ENCODE measurements at places on chromosomes 4 and X.

GRCh38 chrX:81489987-81490386 lies 288.1 kb downstream of the SH3BGRL start:
- DNase-seq = no peak

- DNase-seq = no peak
Observed at GRCh38 chrX:154408659-154409221, 314 bp downstream of the DNASE1L1 start.

DNA sequence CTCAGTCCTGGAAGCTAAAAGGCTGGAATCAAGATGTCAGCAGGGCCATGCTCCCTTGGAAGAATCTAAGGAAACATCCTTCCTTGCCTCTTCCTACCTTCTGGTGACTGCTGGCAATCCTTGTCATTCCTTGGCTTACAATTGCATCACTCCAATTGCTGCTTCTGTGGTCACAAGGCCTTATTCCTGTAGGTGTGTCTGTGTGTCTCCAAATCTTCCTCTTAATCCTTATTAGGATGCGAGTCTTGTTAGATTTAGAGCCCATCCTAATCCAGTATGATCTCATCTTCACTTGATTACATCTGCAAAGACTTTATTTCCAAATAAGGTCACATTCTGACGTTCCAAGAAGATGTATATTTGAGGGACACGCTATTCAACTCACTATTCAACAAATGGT lies 52.2 kb downstream of the SMIM20 start:
- DNase-seq = no peak

- no peak for DNase-seq
Observed at GRCh38 chr4:168059251-168059650, 33.1 kb upstream of the ANXA10 start.

DNA sequence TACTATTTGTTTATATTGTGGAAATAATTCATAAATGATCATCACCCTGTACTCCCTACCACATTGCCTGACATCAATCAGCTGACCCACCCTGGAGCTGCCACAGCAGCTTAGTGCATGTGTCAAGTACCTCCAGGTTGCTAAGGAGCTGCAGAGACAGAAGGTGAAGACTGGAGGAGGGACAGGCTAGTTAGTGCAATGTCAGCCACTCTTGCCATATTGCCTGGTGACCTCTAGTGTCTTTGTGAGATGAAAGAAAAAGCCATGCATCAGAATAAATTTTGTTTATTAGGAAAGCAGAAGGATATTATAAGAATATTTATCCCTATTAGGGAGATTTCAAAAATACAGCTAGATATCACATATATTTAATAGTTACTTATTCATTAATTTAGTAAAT lies 243.9 kb upstream of the FAT4 start:
- DNase-seq = no peak

- peak; percentile 25 for DNase-seq
Observed at GRCh38 chr4:83388313-83388676, 53.6 kb upstream of the HPSE start.

DNA sequence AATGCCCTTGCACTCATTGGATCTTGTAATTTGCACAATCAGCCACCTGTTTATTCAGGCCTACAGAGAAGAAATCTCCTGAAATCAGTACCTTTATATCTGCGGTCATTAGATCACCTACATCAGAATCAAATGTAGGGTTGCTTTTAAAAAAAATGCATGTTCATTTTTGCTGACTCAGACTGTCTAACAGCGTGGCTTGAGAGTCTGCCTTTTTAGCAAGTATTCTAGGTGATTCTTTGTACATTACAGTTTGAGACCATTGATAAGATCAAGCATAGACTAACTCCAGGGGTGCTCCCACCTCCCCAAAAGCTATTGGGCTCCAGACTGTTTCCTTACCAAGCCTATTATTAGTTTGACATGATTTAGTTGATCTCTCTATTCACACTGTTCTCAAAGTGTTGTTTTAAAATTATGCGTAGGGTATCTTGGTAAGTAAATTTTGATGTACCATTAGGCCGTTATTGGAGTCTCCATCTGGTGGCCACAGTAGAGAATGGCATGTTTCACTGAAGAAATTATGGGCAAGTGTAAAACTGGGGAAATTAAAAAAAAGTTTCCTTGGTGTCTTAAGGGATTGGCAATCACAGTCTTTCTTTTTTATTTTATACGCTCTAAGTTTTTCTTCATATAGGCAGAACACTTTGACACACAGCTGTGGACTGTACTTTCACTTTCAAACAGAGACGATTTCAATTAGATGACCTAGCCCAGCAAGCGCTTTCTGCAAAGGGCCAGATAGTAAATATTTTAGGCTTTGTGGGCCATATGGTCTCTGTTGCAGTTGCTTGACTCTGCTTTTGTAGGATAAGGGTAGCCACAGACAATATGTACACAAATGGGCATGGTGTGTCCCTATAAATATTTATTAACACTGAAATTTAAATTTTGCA lies 33.7 kb upstream of the MSL3 start:
- DNase-seq = peak; percentile 43

GRCh38 chrX:12447448-12448064 lies 309.3 kb downstream of the FRMPD4 start:
- peak; percentile 3 for DNase-seq

DNA sequence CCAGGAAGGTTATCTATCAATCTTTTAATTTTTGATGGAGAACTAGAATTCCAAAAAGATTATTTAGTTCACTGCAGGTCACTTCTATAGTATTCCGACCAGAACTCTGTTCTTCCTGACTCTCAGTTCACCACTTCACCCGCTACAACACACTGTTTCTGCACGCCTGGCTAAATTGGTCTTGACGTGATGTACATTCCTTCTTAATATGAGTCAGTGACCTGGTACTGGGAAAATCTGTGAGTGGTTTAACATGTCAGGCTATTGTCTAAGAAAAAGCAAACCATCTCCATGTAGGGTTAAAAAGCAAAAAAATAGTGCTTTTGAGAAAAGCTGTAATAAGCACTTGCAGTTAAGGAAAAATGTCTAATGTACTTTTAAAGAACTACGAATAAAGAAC lies 120.4 kb downstream of the NDST3 start:
- DNase-seq = no peak

DNA sequence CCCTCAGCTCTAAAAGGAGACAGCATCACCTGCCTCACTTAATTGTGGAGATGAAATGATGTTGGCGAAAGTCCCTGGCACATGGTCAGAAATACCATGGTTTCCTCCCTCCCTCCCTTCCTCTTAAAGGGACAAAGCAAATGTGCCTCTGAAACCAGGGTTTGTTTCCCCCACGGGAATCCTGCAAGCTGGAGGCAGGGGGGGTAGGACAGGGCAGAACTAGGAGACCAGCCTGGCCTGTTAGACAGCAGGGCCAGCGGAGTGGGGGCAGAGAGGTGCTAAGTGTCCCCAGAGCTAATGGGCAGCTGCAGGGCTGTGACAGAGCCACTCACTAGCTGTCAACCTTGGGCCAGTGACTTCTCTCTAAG lies 5.7 kb downstream of the RTL5 start:
- no peak for DNase-seq

DNA sequence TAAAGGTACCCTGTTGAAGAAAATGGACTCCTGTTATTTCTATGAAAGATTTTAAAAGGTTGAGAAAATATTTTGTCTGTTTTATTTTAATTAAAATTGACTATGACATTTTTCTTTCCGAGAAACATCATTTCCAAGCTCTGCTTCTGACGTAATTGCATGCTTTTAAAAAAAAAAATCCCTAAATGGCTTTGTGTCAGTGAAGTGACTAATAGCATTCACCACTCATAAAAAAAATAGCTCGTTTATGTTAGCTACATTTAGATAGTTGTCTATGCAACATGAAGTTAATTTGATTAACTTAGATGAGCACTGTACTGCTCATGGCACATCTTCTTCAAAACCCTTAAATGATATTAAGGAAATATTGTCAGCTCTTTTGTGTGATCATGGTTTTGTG lies 105.1 kb upstream of the KLHL13 start:
- DNase-seq = no peak

GRCh38 chr4:46927201-46927600 lies 18.2 kb upstream of the COX7B2 start:
- DNase-seq = no peak

GRCh38 chr4:80144676-80145470 lies 52.4 kb upstream of the PRDM8 start:
- DNase-seq = no peak

GRCh38 chr4:6618386-6619115 lies 21.9 kb upstream of the MRFAP1 start:
- DNase-seq = no peak

DNA sequence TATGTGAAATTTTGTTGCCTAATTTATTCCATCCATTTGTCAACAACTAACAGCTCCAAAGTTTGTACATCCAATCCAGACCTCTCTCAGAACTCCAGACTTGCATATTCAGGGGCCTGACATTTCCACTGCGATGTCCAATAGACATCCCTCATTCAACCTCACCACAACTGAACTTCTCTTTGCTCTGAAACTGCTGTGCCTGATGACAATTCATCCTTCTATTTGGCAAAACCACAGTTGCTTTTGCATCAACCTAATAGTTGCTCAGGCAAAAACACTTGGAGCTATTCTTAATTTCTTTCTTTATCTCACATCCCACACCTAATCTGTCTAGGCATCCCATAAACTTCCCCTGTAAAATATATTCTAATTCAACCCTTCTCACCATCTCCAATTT lies 56.5 kb downstream of the ANTXR2 start:
- DNase-seq = no peak

DNA sequence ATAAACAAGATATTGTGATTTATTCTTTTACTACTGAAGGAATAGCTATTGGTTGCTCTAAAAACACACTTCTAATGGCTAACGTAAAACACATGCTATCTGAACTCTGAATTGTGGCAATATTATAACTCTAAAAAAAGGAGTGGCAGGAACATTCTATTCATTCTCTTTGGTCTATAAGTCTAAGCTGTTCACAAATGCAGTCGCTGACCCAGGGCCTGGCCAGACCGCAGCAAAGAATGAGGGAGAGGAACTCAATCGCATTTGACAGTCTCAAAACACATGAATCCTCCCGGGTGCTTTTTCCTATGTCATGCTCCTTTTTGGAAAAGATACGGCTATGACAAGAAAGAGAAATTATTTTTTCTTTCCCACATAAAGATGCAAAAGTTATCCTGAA lies 651.6 kb upstream of the PITX2 start:
- DNase-seq = no peak

GRCh38 chr4:89197920-89198319 lies 86.6 kb downstream of the TIGD2 start:
- no peak for DNase-seq

DNA sequence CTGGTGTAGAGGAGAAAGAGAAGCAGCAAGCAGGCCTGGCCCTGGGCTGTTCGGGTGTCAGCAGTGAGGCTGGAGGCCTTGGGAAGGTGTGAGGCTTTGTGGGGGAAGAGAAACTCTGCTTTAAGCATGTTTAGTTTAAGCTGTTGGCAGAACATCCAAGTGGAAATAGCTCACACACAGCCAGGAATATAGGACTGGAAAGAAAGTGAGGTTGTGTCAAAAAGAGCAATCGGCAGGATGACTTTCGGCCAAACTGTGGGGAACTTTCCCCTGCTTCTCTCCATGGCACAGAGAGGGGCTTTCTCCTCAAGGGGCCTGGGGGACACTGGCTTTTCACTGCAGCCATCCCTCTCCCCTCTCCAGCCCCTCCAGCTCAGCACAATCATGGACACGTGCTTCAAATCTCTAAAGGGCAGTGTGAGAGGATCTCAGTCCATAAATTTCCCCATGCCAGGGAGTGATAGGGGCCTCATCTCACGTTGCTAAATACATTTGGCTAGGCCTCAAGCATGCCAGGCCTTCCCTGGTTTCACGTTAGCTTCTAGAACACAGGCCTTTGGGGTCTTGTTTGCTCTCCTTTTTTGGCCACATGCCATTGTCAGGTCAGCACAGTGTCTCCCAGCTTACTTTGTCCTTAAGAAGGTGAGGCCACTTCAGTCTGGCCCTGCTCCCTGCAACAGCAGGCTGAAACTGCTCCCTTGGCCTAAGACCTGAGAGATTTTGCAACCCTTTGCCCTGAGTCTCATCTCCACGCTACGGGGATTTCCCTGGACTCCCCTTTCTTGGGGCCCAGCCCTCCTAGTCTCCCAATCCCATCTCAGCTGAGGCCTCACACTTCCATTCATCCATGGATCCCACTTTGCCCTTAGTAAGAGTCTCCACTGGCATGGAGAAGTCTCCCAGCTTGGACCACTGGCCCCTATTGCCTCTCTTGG lies 8.3 kb upstream of the CITED1 start:
- DNase-seq = no peak

GRCh38 chr4:39732728-39733127 lies 34.8 kb downstream of the UBE2K start:
- peak; percentile 49 for DNase-seq

- DNase-seq = no peak
Observed at GRCh38 chrX:14712096-14712495, 160.8 kb downstream of the FANCB start.

- DNase-seq = peak; percentile 45
Observed at GRCh38 chrX:40006106-40007017, 91.4 kb downstream of the BCOR start.

DNA sequence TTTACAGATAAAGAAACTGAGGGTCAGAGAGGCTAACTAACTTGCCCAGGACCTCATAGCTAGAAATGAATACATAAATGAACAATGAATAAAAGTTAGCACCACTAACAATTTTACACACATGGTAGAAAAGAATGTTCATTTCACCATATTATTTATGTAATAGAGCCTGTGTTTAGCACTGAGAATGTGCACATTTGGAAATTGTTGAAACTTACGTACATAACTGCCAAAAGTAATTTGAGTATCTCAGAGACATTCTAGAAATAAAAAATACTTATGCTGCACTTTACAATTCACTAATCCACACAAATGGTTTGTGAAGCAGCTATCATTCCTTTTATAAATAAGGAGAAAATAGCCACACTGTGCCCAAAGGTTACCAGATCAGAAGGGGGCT lies 9.9 kb downstream of the CASK start:
- no peak for DNase-seq

- no peak for DNase-seq
Observed at GRCh38 chrX:38036466-38036865, 30.1 kb downstream of the SYTL5 start.
